ENCODE measurements at places on chromosomes 7 and 10. TPM values are rescaled to one million over a fixed set of nuclear protein-coding genes. Genes with fewer than 3 reads are reported as not detected.

Gene GIMAP5
- total RNA-seq, result 37.6 TPM

Gene FGF8
- not detected for total RNA-seq

Gene SPDYE8
- total RNA-seq, result not detected

Gene CLDN3
- total RNA-seq, result not detected

Gene P4HA1
- total RNA-seq, result 72.2 TPM

Gene NEURL1
- 1.7 TPM for total RNA-seq

Gene CTAGE8
- total RNA-seq, result 0.85 TPM

Gene CD36
- not detected for total RNA-seq

Gene ERVW-1
- not detected for total RNA-seq
